CD4-positive, alpha-beta T cell treated with Interleukin-4 for 4 hours (primary cell): ENCODE measurements at places on chromosomes 12 and 14.

DNA sequence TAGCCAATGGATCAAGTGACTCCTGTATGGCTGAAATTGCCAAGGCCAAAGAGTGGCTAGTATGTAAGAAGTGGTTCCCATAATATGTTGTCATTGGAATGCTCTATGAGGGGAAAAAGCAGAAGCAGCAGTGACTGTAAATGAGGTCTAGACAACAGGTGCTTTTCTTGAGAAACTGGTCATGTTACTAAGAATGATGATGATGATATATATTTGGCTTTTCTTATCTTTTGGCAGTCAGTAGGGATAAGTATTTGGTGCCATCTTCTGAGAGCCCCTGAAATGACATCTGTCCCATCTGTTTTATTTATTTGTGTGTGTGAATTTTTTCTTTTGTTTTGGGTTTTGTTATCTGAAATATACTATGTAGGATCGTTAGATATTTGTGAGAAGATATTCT lies 141.7 kb downstream of the SYT1 start:
- DNase-seq = no peak

DNA sequence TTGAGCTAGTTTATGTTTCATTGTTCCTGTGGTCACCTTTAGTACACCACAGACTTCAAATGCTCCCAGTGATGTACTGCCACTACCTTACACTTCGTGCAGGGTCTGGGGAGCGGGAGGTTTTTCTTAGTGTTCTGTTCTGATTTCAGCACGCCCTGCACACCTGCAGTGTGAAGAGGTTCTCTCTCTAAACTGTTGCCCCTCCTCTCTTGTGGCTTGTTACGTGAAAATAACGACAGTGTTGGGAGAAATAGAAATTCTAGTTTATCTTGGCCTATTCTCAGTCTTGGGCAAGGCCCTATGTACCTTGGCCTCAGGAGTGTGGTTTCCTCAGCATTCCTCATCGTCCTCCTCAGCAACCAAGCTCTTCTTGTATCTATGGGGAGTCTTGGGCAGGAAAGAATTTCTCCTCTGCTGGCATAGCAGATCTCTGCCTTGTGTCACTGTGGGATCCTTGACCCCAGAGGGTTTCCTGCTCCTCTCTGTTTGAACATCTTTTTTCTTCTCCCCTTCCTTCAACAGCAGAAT lies 48.6 kb downstream of the EIF2S3B start:
- peak; percentile 71 for DNase-seq

DNA sequence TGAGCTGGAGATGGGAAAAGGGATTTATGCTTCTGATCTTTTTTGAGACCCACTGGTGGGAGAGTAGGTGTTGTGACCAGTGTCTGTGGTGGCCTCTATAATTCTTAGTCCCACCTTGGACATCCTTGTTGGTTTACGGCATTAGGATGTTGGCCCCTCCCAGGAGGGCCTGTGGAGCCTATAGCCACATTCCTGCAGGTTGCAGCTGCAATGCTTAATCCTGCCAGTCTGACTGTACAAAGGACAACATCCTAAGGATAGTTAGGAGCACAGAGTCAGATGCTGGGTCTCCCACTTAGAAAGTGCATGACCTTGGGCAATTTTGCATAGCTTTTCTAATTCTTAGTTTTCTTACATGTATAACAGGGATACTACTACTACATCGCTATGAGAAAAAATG lies 150.9 kb upstream of the SLC38A2 start:
- no peak for DNase-seq

DNA sequence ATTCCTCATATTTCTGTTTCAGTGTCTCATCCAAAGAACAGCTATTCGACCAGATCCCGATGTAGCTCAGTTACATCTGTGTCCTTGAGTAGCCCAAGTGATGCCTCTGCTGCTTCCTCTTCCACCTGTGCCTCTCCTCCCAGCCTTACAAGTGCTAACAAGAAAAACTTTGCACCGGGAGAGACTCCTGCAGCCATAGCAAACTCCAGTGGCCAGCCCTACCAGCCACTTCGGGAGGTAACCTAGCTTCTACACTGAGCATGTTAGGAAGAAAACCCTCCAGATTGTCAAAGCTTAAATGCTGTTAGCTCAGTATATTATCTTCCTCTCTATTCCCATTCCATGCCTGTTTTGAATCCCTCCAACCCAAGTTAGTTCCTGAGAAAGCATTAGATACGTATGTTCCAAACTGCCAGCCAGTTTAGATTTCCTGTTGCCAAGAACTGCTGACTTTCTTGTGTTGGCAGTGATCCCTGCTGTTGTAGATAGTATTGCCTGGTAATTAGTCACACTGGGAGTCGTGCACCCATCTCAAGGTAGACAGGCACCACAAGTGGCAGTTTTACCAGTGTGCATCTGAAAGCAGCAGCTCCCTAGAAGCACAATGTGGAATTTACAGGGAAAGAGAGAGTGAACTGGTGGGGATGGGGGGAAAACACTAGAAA lies 14.0 kb upstream of the KCNH3 start:
- no peak for DNase-seq

DNA sequence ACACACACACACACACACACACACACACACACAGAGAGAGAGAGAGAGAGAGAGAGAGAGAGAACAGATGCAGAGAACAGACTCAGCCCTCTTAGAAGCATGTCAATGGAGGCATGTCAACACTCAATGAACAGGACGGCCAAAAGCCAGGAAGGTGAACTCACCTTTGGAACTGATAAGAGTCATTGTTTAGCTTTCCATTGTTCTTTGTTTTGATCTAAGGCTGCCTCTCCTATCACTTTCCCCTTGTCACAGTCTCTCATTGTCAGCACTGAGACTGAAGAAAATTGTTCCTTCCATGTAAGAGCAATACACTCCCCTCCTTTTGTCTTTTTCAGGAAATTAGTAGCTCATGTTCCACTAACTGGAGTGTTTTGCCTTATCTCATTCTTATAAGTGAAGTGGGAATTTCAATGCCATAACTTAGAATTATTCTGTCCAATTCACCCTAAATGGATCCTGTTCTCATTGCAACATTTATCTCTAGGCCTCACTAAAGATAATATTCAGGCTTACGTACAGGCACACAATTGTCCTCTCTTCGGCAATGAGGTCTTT lies 218.0 kb downstream of the DUSP6 start:
- no peak for DNase-seq

DNA sequence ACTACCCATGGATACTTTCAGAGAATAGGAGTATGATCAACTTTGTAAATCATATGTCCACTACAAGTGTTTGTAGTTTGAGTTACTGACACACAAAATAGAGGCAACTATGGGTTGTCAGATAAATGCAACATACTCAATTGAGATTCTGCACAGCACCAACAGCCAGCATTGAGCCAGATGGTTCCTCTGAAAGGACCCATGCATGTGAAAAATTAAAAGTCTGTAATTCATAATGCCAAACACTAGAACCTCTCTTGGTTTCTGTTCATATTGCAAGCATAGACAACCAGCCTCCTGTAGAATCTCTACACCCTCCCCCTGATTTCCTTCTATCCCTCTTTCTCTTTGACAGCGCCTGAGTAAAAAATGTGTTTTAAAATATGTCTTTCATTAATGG lies 831.0 kb downstream of the C12orf50 start:
- no peak for DNase-seq

DNA sequence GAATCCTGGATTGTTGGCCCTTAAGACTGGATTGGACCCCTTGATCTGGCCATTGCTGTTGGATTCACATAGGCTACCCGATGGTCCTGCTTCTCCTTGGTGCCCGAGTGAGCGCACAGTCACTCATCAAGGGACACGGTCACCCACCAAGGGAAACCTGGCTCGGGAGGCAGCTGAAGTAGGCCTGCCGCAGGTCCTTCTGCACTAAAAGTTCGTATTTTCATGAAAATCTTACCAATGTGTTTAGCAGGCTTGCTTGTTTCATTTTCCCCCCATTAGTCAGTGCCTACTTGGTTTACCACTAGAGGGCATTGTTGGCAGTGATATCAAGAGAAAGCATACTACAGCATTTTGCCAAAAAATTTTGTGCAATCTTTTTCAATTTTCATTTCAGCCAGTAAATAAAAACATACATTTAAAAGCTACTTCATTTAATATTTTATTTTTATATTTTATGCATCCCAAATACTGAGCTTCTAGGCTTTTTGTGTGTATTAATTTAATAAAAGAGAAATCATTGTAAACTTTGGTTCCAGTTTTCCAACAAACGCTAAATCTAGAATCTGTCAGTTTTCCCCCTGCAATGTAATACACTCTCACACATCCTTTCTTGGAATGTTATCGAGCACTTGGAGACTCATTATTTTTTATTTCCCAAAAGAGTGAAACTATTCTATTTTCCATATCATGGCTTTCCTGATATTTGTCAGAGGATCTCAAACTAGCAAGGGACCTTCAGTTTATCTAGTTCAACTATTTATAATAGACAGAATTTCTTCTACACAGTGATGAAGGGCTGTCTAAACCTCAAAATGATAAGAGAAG lies 116.7 kb downstream of the LMNTD1 start:
- peak; percentile 64 for DNase-seq

DNA sequence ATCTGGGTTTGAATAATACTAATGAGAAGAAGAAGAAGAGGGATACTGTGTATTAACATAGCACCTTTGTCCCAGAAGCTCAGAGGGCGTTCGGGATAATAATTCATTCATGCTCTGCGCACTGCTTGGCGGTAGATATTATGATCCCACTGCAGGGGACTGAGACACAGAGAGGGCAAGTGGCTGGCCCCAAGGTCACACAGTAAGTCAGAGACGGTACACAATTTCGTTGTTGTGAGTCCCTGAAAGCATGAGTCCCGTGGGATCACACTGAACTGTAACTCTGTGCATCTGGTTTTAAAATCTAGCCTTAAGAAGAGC lies 47.9 kb upstream of the PARP11 start:
- no peak for DNase-seq

GRCh38 chr14:33259764-33260163 lies 321.1 kb downstream of the NPAS3 start:
- no peak for DNase-seq

- no peak for DNase-seq
These were observed 52.2 kb downstream of the SSH1 start for GRCh38 chr12:108805136-108805535.

- no peak for DNase-seq
These were observed 678.6 kb downstream of the TMTC2 start for GRCh38 chr12:83365317-83365716.

- DNase-seq = no peak
These were observed 8.6 kb downstream of the RAN start for GRCh38 chr12:130880411-130880885.

GRCh38 chr12:89565002-89565401 lies 39.2 kb upstream of the POC1B start:
- no peak for DNase-seq

- no peak for DNase-seq
These were observed 40.3 kb upstream of the STXBP6 start for GRCh38 chr14:25090256-25090655.

GRCh38 chr14:65566820-65567522 lies 154.4 kb downstream of the FUT8 start:
- DNase-seq = peak; percentile 51

DNA sequence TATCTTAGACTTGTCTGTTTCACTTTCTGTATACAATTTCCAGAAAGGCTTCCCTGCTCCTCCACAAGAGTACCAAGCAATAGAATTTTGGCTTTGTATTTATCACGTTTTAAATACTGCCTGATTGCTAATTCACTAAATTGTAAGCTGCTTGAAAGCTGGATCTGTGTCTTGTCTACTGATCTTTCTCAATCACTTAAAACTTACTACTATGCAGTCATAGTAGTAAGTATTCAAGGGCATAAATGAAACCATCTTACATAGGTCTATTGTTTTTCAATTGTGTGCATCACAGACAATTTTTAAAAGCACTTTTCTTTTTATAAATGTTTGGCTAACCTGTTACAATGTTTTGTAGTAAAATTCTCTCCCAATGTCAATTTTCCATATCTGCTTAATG lies 1.2 kb upstream of the GLIPR1L2 start:
- DNase-seq = no peak

GRCh38 chr14:70468731-70469130 lies 16.8 kb downstream of the ADAM21 start:
- DNase-seq = no peak

- DNase-seq = peak; percentile 16
These were observed 200.3 kb upstream of the CAND1 start for GRCh38 chr12:67068761-67069450.

- DNase-seq = no peak
These were observed 496 bp upstream of the ISCU start for GRCh38 chr12:108561852-108562347.

- peak; percentile 88 for DNase-seq
These were observed at the start of gene BLOC1S1 for GRCh38 chr12:55715833-55716581. TSS of gene BLOC1S1 (plus strand) at chr12:55716046. CDS start at chr12:55716052, 6 bp downstream.

GRCh38 chr12:114400925-114401324 lies 5.0 kb downstream of the TBX5 start:
- DNase-seq = no peak

DNA sequence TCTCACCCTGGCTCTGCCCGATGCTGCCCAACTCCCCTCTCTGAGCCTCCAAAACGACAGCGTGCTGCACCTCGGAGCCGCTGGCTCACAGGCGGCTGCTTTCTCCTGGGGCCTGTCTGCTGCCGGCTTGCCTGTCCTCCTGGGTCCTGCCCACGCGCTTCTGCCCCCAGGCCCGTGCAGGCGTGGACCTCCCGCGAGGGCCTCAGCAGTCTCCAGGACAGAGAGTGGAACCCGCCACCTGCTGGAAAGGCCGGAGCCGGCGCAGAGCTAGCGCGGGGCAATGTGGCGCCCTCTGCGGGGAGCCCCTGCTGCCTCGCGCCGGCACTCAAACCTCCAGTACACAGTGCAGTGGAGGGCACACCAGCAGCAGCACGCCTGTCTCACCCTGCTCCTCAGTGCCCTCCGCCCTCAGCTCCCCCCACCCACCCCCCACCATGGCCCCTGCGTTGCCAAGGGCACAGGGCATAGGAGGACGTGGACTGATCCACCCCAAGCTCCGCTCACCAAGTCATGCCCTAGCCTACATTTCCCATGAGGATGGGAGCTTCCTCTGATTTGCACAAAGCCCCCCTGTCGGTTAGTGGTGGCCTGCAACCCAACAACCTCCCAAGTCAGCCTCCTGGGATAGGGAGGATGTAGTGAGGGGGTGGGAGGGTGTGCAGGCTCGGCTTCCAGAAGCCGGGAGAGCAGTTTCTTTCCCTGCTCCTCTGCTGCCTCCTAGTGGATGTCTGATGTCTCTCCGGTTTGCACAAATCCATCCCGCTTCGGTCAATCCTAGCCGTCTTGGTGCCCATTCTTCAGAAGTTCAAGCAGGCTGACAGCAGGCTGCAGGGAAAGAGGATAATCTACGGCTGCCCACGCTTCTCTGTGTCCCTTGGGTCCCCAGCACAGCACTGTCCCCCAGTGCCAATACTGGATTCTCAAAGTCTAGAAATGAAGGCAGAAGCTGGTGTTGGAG lies 25.2 kb downstream of the KRT8 start:
- peak; percentile 55 for DNase-seq

- no peak for DNase-seq
These were observed 37.2 kb upstream of the BDKRB2 start for GRCh38 chr14:96167224-96168148.

DNA sequence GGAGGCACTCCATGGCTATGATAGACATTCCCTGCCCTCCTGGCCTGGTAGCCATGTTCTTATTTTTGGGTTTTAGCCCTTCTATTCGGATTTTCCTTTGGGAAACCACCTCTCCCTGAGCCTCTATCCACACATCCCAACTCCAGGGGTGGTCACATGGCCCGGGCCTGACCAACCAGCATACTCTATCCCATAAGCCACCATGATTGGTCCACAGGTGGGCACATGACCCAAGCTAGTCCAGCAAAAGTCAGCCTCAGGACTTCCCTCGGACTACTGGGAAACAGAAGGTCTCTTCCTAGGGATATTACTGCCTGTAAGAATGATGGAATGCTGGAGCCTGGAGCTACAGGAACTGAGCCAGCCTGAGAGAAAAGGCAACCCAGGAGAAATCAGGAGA lies 12.5 kb downstream of the PRIMA1 start:
- DNase-seq = no peak

- no peak for DNase-seq
These were observed 298.1 kb upstream of the RTL1 start for GRCh38 chr14:101201535-101202151.
